ENCODE measurements at places on chromosomes 4 and X.

GRCh38 chrX:1274786-1275185, 6.2 kb downstream of the CSF2RA start:
- DNase-seq, result no peak

- DNase-seq, result no peak
These were observed 52.3 kb upstream of the CLNK start for GRCh38 chr4:10736895-10737294.

GRCh38 chrX:124010157-124010556, 48.7 kb downstream of the STAG2 start:
- DNase-seq, result no peak

DNA sequence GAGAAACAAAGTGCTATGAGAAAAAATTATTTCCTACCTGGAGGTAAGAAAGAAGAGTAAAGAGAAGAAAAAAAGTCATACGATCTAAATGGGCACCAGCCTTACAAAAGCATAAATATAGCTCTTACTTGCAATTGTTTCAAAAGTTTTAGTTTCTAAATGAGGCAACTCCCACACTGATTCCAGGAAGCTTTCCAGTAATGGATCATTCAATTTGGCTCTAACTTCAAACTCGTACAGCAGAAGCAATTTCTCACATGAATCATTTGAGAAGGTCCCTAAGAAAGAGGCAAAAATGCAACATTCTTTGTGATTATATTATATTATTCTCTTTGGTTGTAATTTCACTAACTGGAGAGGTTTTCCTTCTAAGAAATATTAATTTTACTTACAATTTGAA, 109.9 kb downstream of the DLG3 start:
- no peak for DNase-seq

DNA sequence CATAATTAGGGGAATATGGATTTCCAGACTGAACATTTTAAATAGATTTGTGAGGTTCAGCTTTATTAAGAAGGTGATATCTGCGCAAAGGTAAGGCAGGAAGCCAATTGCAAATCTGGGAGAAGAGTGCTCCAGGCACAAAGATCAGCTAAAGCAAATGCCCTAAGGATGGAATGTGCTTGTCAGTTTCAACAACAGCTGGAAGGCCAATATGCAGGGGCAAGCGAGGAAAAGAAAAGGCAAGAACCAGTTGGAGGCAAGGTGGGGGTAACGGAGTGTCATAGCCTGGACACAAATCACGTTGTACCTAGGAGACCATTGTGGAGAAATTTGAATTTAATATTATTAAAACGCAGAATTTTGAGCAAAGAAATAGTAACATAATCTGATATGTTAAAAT, 1710.3 kb upstream of the PCDH7 start:
- no peak for DNase-seq

DNA sequence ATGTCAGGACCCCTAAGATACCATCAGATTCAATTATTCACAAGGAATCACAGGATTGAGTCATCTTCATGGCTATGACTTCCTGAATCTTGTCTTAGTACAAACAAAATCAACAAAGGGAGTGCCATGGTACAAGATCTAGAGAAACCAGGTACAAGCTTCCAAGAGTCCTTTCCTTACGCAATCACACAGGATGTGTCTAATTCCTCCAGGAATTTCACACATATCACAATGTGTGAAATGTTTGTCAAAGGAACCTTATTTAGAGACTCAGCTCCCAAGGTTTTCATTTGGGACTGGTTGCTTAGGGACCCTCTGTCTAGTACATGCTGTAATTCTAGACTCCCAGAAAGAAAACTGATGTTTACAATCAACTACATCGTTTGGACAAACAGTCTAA, 83.0 kb downstream of the MAB21L2 start:
- no peak for DNase-seq

GRCh38 chr4:184960505-184960971, 57.8 kb upstream of the HELT start:
- DNase-seq, result no peak

GRCh38 chr4:53990641-53991040, 73.8 kb downstream of the CHIC2 start:
- no peak for DNase-seq
